DMS 273 treated with DMSO at 0.1 percent for 48 hours (cell line): ENCODE measurements at places on chromosomes 12 and 14.

DNA sequence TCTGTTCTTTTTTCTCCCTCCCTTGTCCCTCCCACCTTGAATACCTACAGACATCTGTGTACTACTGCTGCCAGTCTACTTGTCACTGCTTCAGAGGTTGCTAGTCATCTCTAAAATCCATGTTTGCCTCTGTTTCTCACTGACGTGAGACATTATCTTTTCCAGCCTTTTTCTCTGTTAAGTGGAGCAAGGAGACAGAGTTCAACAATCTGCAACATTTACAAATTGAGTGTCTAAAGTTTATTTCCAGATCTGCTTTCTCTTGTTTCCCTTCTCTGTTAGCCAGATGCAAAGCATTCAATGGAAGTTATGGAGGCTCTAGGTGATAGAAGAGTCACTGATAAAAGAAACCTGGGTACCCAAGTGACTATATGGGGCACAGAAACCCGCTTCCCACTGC is 47.5 kb upstream of the CNTN1 start:
- no peak for DNase-seq

DNA sequence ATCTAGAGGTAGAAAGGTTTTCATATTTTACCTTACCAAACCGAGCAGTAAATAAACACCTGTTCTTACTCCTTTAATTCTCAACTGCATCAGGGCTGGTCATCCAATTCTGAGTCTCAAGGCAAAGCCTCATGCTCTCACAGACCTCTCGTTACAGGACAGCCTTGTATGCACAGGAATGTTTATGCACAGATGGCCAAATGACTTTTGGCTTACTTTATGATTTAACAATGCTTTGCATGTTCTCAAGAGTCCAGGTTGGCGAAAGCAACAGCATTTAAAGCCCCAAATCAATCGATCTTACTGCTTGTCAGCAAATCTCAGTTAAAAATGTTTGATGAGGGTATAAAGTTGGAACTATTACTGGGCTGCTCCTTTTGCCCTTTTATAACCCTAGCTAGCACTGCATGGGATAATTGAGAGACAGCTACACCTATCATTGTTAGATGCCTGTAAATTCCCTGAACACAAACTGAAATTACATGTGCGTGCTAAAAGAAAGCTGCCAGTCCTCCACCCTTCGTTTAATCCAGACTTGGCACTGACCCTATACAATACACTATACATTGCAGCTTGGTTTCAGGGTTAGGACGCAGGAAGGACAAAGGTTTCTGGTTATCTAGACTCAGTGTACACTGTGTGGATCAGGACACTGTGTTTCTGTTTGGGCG is 63.6 kb downstream of the TMCC3 start:
- no peak for DNase-seq

DNA sequence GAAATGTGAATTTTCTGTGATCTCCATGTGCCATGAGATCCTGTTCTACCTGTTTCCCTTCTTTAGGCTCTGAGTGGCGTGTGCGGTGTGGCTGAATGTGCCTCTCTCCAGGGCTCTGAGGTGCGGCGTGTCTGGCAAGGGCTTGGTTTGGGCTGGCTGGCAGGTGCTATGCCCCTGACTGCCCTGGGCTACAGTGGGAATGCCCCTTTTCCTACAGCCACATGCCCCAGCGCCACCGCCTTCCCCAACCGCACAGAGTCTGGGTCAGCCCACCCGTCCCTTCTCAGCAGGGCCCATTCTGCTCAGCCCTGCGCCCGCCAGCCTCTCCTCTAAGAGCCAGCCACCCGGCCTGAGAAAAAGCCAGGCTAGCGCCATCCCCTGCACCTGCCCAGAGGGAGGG is 24.7 kb downstream of the BTBD6 start:
- DNase-seq = no peak

DNA sequence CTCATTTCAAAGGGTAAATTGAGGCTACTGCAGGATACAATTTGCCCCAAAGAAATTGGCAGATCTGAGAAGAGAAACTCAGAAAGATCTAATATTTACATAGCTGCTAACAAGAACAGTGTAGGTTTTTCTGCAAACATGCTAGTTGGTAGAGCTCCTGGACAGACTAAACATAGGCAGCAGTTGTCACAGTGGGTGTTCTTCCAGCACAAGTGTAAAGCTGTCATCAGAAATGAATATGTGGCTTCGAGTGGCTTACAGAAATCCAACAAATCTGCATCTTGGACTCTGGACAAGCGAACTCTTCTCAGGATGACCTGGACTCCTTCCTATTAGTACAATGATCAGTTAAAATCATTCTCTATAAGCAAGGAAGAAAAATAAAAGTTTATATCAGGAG is 5.9 kb downstream of the CBX5 start:
- no peak for DNase-seq

DNA sequence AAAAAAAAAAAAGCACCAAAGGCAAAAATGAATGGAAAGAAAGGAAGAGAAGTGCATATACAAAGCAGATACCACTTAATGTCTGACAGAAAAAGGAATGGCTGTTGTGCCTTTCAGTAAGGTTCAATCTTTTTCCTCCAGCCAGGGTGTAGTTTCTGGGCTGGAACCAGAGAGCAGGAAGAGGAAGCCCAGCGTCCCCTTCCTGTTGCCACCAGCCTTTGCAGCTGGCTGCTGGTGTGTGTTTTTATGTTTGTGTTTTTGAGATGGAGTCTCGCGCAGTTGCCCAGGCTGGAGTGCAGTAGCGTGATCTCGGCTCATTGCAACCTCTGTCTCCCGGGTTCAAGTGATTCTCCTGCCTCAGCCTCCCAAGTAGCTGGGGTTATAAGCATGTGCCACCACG is 64.6 kb upstream of the LTA4H start:
- DNase-seq = no peak

GRCh38 chr12:15720295-15720694 is 68.9 kb downstream of the EPS8 start:
- no peak for DNase-seq

- no peak for DNase-seq
These were observed 29.6 kb upstream of the OR5AU1 start for GRCh38 chr14:21185491-21185890.

GRCh38 chr12:16037533-16037932 is 126.4 kb downstream of the DERA start:
- DNase-seq = no peak

DNA sequence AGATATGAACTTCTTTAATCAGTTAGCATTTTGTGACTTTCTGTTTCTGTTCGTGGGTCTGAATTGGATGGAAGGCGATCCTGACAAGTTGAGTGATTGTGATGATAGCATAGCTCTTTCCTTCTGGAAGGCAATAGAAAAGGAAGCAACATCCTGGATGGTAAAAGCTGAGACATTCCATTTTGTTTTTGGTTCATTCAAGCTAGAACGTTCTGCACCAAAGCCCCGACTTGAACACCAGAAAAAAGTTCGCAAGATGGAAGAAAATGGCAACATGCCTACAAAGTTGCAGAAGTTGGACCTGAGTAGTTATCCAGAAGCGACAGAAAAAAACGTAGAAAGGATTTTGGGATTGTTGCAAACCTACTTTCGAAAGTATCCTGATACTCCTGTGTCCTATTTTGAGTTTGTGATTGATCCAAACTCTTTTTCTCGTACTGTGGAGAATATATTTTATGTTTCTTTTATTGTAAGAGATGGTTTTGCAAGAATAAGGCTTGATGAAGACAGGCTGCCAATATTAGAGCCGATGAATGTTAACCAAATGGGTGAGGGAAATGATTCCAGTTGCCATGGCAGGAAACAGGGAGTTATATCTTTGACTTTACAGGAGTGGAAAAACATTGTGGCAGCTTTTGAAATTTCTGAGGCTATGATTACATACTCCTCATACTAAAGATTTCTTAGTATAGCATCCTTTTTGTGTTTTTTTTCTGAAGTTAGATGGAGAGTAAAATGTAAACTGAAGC is 896 bp downstream of the EID3 start:
- DNase-seq = no peak

- DNase-seq = no peak
These were observed 207.2 kb downstream of the ZFP36L1 start for GRCh38 chr14:68585690-68586089.

DNA sequence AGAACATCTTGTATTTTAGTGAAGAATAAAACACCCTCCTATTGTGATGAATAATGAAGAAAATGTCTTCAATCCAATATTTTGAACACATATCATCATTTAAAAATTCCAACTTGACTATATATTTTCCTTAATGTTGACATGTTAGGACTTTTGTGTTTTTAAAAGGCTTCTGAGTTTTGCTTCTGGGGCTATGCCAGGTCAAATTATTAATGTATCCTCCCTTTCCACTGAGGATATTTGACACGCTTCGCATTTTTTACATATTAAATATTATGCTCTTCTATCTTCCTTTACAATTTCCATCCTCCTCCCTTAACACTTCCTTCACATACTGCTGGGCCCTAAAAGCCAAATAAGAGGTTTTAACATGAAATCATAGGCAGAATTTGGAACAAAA is 20.6 kb downstream of the RERG start:
- no peak for DNase-seq

- DNase-seq = no peak
These were observed 7.8 kb downstream of the NT5DC3 start for GRCh38 chr12:103833095-103833775.

GRCh38 chr12:131177599-131177998 is 223.9 kb downstream of the ADGRD1 start:
- DNase-seq = no peak

DNA sequence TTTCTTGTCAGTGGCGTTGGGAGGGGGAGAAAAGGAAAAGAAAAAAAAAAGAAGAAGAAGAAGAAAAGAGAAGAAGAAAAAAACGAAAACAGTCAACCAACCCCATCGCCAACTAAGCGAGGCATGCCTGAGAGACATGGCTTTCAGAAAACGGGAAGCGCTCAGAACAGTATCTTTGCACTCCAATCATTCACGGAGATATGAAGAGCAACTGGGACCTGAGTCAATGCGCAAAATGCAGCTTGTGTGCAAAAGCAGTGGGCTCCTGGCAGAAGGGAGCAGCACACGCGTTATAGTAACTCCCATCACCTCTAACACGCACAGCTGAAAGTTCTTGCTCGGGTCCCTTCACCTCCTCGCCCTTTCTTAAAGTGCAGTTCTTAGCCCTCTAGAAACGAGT is 1.9 kb downstream of the ASCL1 start:
- no peak for DNase-seq

DNA sequence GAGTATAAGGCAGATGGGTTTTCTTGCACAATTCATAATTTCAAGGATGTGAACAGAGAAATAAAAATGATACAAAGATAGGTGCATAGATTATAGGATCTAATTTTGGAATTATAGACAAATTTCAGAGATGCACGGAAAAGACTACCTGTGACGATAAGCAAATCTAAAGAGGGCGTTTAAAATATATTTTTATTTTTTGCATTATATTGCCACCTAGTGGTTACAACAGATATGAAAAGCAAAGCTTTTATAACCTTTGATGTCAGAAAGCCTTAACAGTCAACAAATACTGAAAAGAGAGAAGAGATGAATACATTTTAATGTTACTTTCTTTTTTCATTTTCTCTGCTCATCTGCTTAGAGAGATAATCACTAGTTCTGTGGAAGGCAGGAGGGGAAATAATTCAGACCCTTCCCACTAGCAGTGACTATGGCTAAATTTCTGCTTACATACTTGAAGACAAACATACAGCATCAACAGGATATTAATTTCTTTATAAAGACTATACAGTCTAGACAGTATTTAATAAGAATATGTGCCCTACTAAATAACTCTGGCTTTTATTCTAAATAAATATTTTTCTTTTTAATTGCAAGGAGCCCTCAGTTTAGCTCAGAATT is 46.3 kb downstream of the NTS start:
- DNase-seq = no peak

GRCh38 chr12:2794191-2794735 is 507 bp upstream of the FKBP4 start:
- DNase-seq = no peak

DNA sequence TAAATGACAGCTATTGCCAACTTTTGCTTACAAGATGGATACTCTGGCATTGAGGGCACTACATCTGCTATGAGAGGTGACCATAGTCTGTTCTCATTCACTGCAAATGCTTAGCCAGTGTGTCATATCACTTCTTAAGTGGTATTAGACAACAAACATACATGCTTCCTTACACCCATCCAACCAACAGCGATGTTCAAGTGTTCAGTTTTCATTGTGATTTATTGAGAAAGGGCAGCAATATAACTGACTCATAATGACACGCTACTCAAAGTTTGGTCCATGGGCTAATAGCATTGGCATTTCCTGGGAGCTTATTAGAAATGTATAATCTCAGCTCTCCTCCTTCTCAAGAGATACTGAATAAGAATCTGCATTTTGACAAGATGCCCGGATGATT is 181.7 kb downstream of the NPAS3 start:
- no peak for DNase-seq

- no peak for DNase-seq
These were observed 23.9 kb downstream of the STX2 start for GRCh38 chr12:130815028-130815741.

GRCh38 chr12:95802482-95803270 is 12.1 kb upstream of the NTN4 start:
- no peak for DNase-seq

DNA sequence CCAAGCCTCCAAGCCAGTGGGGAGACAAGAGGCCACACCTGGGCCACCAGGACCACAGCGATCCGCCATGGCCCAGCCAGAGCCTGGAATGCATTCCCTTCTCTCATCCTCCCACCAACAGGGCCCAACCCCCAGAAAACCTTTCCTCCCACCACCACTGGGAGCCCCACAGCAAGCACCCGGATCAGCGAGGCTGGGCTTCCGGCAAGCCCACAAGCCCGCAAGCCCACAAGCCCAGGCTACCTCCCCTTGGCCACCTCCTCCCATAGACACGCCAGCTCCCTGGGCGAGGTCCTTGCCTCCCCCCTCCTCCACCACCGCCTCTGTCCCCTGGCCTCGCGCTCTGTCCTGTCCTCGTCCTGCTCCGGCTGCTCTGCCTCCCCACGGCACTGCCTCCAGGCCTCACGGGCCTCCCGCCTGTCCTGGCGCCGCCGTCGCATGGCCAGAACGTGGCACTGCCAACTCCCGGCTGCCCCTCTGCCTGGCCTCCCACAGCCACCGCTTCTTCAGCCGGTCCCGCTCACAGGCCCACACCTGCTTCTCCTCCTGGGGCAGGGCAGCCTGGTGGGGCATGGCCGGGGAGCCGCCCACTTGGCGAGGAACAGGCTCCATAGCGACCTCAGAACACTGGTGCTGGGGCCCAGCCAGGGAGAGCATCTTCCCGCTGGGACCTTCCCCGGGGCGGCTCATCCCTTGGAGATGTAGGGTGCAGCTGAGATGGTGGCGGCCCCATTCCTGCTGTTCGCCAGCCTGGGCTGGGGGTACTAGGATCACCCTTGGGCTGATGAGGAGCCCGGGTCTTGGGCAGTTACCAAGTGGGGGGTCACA is 5.6 kb downstream of the CDK2AP1 start:
- no peak for DNase-seq

DNA sequence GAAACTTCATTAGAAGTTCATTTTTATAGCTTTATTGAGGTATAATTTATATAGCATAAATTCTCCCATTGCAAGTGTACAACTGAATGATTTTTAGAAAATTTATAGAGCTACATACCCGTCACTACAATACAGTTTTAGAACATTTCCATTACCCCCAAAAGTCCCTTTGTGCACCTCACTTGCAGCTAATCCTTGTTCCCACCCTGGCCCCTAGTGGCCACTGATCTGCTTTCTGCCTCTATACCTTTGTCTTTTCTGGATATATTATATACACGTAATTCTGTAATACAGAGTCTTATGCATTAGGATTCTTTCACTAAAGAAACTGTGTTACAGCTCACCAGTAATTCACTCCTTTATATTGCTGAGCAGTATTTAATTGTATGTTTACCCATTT is 145.1 kb upstream of the DIO2 start:
- DNase-seq = no peak
